HuH-7.5 (cell line): ENCODE measurements at places on chromosomes 2 and 18.

GRCh38 chr2:8583400-8584173, 98.3 kb upstream of the ID2 start:
- no peak for DNase-seq

GRCh38 chr18:8705961-8706790, 820 bp downstream of the MTCL1 start:
- DNase-seq = peak; percentile 48

GRCh38 chr2:120344214-120344975, 1.5 kb upstream of the INHBB start:
- no peak for DNase-seq

GRCh38 chr2:62920070-62920469, 130.6 kb upstream of the OTX1 start:
- no peak for DNase-seq

DNA sequence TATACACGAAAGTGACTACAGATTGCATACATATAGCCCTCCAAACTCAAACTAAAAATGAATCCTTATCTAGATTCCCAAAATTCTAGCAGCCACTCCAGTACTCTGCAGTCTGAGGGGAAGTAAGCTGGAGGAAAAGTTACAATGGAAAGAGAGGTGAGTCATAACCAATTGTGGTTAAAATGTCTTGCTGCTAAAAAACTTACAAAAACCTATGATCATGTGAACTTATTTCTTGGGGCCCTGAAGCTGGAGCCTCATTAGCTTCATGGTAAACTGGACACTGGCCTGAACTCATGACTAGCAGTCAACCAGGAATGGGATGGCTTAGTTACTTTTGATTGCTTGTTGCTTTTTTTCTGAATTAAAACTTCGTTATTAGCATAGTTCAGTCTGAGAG, 175.9 kb downstream of the SLC4A3 start:
- no peak for DNase-seq

GRCh38 chr18:36355511-36355910, 58.0 kb downstream of the FHOD3 start:
- DNase-seq = no peak

- DNase-seq = no peak
Measured at GRCh38 chr2:3132466-3132865, 245.2 kb downstream of the EIPR1 start.
